ENCODE measurements at places on chromosomes 1 and 21.

DNA sequence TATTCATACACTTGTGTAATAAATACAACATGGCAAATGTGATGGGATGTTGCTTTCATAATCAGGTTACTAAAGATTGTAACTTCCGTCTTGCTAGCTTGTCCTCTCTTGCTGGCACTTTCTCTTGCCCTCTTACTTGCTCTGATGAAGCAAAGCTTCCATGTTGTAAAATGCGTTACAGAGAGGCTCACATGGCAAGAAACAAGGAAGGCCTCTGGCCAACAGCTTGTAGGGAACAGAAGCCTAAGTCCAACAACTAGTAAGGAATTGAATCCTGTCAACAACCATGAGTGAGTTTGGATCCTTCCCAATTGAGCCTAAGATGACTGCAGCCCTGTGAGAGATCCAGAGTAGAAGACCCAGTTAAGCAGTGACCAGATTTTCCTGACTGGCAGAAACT lies 15.4 kb downstream of the TMED5 start:
- no peak for DNase-seq

DNA sequence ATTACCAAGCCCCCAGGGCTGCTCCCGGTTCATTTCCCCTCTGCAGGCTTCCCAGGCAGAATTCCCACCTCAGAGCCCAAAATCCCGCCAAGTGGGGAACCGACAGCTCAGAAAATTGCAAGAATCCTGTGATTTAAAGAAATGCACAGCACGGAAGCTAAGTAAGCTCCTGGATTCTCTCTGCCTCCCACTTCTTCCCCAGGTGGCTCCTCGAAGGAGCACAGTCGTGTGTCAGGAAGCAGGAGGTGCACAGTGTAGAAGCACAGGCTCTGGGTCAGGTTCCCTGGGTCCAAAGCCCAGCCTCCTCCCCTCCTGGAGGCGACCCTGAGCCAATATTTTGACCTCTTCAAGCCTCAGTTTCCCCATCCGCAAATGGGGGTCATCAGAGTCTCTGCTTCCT lies 74.7 kb downstream of the FBXO2 start:
- DNase-seq: no peak

- no peak for DNase-seq
Observed at GRCh38 chr1:244118109-244118761, 67.2 kb downstream of the ZBTB18 start.

DNA sequence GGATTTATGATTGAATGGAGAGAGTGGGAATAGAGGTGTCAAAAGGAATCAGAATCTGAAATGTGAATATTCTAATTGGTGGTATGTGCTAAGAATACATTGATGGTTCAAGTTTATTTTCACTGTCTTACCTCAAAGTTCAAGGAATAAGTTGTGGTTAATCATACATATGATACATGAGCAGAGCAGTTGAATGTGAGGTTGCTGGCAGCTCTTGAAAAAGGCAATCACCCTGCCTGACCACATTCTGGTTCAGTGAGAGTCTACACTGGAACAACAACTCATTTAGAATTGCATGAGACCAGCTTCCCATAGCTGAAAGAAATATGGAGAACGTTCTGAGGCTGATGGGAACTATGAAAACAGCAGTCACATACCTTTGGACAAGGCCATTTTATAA lies 68.3 kb upstream of the ARHGAP29 start:
- no peak for DNase-seq

- no peak for DNase-seq
Observed at GRCh38 chr21:35212393-35213127, 163.5 kb upstream of the RUNX1 start.

- DNase-seq: no peak
Observed at GRCh38 chr1:178607718-178608408, 95.0 kb downstream of the TEX35 start.

DNA sequence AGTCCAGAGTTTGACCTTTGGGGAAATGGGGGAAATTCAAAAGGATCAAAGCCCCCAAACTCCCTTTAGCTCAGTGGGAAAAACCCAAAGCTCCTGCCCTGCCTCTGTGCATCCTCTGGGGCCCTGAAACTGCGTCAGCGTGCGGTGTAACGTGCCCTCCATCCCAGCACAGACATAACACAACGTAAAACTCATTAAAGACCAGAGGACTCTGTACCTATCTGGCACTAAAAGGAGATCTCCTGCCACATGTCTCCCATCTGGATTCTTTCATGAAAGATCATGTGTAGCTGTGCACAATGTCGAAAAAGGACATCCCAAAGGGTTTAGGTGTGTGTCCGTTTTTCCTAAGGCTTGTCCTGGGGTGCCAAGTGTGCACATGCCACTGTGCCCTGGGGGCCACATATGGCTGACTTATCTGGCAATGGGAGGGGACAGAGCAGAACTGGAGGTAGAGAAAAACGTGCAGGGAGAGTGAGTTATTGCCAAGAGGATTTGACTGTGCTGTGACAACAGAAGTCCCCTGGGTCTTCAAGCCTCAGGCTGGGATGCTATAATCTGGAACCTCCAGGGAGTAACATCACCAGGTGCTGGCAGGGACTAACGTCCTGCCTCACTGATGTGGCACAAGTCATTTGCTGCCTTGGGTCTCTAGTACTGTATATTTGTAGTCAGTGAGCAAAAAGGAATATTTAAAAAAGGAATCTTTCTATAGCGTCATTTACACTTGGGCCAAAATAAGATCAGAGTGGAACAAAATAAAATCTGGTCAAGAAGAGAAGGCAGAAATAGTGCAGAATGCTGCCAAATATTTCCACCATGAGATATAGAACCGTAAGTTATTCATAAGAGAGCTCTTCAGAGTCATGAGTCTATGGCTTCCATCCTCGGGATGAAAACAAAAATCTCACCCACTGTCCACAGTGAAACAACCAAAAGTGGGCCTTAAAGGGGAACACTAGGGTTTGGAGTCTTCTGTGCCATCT lies 52.3 kb downstream of the ITPKB start:
- DNase-seq: no peak

GRCh38 chr1:155463865-155464650 lies 98.5 kb downstream of the ASH1L start:
- no peak for DNase-seq

- no peak for DNase-seq
Observed at GRCh38 chr1:61332796-61333195, 250.4 kb downstream of the NFIA start.

DNA sequence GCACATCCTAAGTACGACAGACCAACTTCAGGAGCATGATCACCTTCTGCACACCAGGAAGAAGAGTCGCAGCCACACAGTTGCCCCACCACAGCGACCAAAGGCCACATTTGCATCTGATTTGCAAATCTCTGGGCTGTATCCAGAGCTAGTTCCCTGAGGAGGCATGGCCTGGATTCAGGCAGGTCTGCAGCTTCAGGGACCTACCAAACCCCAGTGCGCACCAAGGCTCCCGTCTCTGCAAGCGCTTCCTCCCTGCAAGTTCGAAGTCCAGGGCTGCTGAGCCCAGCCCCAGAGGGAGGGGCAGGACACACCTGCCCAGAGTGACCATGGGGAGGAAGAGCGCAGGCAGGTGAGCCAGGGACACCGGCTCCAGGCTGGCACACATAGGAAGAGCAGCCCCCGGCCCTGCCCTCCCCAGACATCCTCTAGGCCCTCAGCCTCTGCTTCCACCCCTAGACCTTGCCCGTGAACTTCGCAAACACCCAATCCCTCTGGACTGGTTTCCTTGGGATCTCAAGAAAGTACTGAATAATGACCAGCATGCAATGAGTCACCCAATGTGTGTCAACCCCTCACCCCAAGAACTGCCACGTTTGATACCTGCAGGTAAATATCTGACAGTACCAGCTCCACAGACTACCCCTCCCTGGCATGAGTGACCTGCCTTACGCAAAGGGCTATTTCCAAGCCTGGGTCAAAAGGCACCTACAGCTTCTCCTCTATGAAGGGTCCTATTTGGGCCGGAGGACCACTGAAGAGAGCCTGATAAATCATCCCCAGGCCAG lies 36.8 kb downstream of the CASZ1 start:
- DNase-seq: no peak

DNA sequence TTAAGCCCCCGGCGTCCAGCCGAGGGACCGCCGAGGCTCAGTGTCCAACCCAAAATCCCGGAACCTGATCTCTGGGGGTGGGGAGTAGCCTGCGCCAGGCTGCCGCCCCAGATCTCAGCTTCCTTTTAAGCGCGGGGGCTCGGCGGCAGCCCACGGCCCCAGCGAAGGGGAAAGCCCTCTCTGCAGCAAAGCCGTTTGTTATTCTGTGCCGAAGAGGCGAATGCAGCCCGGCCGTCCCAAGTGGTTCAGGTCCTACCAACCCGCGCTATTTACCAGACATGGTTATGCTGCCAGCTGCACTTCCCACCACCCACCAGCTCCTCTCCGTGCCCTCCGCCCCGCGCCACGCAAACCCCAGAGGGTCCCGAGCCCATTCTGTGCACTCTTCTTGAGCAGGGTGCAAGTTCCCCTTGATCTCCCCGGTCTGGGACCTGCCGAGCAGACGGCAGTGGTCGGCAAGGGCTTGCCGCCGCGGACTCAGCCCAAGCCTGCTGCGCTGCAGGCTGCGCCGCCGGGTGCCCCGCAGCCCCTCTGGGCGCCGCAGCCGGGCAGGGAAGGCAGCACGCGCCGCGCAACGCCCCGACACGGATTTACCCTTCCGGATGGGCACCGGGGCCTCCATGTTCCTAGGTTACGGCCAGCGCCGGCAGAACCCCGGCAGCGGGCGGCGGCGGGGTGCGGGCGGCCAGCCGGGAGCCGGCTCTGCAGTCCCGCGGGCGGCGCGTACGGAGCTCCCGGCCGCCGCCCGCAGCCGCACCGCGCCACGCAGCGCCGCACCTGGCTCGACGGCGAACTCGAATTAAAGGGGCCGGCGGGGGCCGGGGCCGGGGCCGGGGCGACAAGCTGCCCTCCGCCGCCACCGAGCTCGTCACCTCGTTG lies 738 bp upstream of the KCNA2 start:
- no peak for DNase-seq

GRCh38 chr1:234408757-234409156 lies 35.5 kb downstream of the COA6 start:
- no peak for DNase-seq

- DNase-seq: no peak
Observed at GRCh38 chr1:170521818-170522217, 10.1 kb upstream of the GORAB start.

- no peak for DNase-seq
Observed at GRCh38 chr1:217333939-217334338, 297.0 kb downstream of the GPATCH2 start.

GRCh38 chr1:34829250-34829649 lies 30.3 kb downstream of the SMIM12 start:
- DNase-seq: no peak

- no peak for DNase-seq
Observed at GRCh38 chr21:41195311-41195710, 27.4 kb downstream of the BACE2 start.

GRCh38 chr1:210978974-210979354 lies 155.0 kb downstream of the KCNH1 start:
- DNase-seq: no peak

DNA sequence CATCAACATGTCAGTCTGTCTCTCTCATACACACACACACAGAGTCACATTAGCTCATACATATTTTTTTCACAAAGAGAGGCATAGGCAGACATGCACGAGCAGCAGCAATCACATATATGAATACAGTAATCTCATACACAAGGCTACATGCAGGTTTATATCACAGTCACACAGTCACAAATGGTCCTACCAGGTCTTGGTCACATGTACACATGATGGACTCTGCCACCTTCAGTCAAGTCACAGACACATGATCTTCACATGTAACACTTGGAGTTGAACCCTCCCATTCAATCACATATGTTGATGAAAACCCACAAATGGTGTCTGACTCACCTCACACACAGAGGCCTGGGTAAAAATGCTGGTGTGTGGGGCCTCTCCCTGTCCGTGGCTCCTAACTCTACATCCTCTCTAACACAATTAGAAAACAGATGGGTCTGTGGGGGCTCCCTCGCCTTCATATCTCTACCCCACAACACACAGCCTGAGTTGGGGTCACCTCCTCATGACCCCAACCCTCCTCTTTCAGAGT lies 27.9 kb downstream of the RIMS3 start:
- DNase-seq: no peak
